ENCODE measurements at places on chromosomes 16 and 17.

GRCh38 chr17:45093444-45094110 lies 32.5 kb downstream of the NMT1 start:
- DNase-seq: no peak

- DNase-seq: peak; percentile 11
Observed at GRCh38 chr17:75498726-75499213, 16.6 kb downstream of the CASKIN2 start.

DNA sequence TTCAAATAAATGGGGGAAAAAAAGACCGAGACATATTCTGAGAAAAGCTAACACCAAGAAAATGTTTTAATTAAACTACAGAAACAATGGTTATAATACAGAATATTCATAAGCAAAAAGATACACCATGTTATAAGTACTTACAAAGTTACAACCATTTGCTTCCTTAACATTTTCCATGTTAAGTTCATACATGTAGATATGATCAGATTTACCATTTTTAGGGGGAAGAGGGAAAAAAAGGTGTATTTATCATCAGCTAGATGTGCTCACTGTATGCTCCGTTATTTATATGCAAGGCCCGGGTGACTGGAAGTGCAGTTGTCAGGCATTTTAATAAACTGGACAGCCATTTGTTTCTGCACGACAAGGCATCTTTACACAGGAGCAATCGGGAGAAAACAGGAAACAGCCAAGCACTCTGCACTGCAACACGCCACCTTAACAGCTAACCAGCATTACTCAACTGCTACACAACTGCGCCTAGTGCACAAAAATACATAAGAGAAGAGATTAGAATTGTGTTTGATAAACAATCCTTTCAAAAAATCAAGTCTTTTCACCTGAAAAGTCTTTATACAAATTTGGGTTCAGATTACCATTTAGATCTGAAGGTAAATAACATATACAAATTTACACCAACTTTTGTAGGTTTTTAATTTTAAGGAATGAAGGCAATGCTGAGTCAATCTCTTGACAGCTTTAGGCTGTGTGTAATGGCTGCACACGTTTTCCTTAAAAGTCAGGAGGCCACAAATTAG lies 2.9 kb downstream of the SRSF2 start:
- DNase-seq: peak; percentile 60

DNA sequence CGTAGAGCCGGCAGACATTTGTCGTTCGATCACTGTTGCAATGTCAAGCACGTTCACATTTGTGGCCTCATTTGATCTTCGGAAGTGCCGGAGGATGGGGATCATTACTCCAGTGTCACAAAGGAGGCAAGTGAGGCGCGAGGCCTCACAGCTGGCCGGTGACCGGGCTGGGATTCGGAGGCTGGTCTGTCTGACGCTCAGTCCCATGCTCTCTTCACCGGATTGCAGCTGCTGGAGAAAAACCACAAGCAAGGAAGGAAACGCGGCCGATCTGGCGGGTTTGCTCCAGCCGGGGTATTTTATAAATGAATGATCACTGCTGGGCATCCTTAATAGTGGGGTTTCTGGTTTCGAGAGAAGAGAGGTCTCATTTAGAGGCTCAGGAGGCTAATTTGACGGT lies 127.8 kb downstream of the OR1D5 start:
- DNase-seq: no peak

DNA sequence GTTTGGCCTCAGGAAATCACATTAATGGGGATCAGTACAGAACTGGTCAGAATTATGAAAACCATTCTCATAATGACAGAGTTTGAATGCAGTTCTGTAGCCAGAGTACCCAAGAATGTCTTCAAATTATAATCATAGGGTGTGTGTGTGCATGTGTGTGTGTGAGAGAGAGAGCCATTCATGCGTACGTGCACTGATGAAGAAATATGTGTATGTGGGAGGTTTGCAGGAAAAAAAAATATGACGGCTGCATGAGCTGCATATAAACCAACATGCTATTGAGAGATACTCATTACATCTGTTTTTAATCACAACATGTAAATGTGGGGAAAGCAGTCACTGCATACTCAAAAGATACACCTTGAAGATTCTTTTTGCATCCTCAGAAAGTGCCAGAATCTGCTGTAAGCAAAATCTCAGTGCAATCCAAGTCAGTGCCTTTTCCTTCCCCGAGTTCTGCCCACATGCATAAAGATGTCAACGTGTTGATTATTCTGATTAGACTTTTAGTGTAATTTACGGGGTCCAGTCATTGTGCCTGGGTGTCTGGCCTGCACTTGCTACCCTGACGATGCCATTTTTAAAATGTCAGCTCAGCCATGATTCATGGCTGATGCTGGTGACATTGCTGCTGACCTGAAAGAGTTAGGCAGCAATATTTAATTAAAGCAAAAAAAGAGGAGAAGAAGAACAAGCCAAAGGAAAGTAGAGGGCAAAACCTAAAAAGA lies 378.7 kb upstream of the ZFHX3 start:
- no peak for DNase-seq

GRCh38 chr17:28285965-28286364 lies 33.0 kb upstream of the TMEM97 start:
- DNase-seq: no peak

DNA sequence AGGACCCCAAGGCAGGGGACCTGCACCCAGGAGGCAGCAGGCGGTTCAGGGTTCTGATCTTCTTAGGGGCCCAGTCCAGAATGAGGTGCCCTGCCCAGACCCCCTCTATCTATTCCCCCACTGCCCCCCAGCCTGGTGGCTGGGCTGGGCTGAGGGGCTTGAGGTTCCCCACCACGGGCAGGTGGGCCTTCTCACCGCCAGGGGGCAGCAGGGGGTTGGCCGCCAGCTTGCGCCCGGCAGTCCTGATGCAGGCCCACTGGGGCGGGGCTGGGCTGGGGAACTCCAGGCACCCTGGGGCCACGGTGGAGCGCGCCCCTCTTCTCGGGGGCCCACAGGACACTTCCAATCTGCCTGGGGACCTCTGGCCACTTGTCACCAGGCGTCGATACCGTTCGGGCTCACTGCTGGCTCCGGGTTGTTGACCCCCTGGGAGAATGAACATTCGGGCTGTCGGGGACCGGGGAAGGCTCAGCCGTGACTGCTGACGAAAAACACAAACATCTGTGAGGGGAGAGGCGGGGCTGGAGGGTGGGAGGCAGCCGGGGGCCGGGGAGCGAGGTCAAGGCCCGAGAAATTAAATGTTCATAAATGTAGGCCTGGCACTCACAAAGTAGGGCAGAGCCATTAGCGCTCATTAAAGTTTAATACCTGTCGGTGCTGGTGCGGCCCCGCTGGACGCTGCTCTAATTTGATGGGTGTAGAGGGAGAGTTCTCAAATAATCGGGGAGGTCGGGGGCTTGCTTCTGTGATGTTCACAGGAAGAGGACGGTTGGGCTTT lies 219.3 kb upstream of the GSE1 start:
- DNase-seq: peak; percentile 79

DNA sequence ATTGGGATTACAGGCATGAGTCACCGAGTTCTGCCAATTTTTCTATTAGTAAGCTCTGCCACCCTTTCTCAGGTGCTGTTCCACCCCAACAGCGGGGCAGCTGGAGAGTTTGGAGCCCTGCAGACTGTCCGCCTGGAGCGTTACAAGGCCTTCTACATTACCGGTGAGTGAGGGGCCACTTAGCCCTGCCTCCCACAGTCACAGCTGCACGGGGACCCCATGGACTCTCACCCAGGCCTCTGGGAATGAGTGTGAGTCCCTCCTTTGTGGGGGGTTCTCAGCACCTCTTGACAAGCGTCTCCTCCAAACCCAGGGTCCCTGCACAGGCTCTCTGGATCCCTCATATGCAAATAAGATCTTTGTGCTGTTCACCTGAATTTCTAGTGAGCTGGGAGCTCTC lies 56.0 kb downstream of the WIPI1 start:
- DNase-seq: no peak

- peak; percentile 74 for DNase-seq
Observed at GRCh38 chr16:71526111-71526631, at the start of gene CHST4. TSS of gene CHST4 (plus strand) at chr16:71526426. CDS start at chr16:71536678, 10,252 bp downstream.

Measured in cardiac muscle cell (in vitro differentiated cells and primary cell).